HCT116 (cell line): ENCODE measurements at places on chromosomes 5 and 9.

- DNase-seq = no peak
Measured at GRCh38 chr9:89770531-89771174, 165.8 kb downstream of the GADD45G start.

DNA sequence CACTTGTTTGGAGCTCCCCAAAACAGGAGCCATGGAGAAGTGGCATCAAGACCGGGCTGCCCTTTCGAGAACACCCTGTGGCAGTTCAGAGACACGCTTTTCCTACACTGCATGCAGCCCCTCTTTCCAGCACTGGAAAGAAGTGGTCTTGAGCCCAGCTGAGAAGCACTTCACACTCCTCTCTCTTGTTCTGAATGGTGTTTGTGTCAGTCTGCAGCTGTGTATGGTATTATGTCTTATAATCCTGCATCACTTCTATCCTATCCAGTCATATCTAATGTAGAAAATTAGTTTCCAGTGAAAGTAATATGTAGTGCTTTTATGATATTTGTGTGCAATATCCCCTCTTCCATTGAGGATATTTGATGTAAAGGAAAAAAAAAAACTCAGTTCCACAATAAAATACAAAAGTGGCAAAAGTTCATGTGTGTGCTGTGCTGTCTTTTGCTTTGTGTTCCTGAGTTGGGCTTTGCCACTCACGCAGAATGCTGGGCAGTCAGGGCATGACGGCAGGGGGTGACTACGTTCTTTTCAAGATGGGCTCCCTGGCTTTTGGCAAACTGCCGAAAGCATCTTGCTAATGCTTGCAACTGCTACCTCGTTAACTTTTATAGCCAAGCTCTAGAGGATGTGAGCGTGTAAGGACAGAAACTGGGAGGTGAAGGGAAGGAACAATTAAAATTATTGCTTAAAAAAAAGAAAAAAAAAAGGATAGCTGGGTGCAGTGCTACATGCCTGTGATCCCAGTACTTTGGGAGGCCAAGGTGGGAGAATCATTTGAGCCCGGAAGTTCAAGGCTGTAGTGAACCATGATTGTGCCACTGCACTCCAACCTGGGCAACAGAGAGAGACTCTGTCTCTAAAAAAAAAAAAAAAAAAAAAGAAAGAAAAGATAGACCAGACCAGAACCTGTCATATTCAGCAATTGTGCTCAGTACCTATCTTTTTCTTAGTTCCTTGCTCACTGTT, 102.2 kb downstream of the MAP1B start:
- DNase-seq = no peak

- peak; percentile 21 for DNase-seq
Measured at GRCh38 chr5:130652176-130652575, 512.9 kb downstream of the HINT1 start.

GRCh38 chr5:10351919-10352318, 1.6 kb upstream of the MARCHF6 start:
- DNase-seq = no peak
